ENCODE measurements at places on chromosomes 1 and 21.

- no peak for DNase-seq
These were observed 32.7 kb downstream of the ALG14 start for GRCh38 chr1:95040032-95040525.

GRCh38 chr1:76901158-76901767 lies 34.0 kb downstream of the ST6GALNAC5 start:
- DNase-seq, result peak; percentile 16

DNA sequence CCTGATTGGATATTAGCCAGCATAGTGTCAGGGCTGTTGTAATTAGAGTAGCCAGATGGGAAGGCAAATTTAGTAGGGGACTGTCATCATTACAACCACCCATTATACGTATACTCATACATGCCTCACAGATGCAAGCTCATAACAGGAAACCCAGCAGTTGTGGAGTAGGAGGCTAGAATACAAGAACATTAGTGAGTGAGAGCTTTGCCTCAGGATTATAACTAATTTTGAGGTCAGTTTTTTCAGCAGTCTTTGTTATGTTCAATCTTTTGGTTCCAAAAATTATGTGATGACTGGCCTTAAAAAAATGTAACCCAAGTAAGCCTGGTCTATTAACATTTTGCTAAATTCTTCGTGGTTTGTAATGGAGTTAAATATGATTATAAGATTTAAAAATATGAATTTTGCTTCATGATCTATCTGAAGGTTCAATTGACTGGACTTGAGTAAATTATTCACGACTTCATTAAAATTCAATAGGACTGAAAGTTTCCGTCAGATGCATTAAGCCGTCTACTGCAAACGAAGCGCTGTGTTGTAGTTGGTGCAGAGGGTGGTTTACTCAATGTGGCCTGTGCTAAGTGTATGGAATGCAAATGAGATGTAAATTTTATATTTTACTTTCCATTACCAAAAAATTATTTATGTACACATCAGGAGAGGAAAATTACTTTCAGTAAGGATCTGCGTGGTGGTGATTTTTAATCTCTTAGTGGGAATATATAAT lies 48.8 kb downstream of the KCNK1 start:
- no peak for DNase-seq

GRCh38 chr1:91753878-91754277 lies 132.1 kb downstream of the TGFBR3 start:
- DNase-seq, result no peak

GRCh38 chr1:171762143-171762563 lies 19.3 kb upstream of the METTL13 start:
- DNase-seq, result no peak

DNA sequence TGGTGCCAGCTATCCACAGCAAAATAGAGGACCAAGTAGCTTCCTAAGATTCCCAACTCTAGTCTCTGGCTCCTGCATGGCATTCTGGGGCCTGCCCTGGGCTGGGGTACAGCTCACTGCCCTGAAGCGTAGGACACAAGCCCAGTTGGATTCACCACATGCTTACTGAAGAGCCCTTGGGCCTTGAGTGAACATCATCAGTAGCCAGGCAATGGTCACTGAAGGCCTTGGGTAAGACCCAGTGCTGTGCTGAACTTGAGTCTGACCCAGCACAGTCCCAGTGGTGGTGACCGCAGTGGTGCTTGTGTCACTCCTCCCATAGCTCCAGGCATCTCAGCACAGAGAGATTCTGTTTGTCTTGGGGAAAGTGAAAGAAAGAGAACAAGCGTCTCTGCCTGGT lies 7.7 kb upstream of the LCE3A start:
- no peak for DNase-seq

GRCh38 chr1:94669198-94669597 lies 127.6 kb upstream of the F3 start:
- DNase-seq, result no peak
